ENCODE measurements at places on chromosomes 11 and 22.

DNA sequence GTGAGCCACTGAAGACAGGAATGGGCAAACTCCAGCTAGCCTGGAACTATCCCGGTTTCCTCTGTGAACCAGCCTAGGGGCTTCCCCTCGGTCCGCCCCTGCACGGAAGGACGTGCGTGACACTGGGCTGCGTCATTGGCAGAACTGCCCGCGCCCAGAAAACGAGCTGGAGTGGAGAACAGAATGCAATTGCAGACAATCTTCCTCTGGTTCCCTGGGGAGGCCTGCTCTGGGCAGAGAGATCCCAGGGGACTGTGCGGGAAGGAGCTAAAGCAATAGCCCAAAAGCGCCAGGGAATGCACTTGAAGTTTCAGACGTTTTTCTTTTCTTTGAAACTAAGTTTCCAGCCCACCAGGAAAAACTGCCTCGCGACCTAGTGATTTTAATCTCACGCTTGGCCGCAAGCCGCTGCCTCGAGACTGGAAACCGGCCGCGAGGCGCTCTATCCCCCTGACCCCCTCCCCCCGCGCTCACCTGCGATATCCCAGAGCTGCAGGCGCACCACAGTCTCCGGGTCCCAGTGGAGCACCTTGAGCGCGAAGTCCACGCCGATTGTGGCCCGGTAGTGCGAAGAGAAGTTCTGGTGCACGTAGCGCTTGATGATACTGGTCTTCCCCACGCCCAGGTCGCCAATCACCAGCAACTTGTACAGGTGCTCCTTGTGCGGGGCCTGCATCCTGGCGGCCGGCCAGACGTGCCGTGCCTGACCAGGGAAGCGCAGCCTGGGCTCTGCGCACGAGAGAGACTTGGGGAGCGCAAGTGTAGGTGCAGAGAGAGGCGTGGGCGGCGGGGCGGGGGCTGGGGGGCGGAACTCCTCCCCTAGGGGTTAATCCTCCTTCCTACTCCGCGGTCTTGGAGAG, at the start of gene RAB38:
TSS of gene RAB38 (minus strand) at position 735 of the 860 bp plus-strand sequence. CDS start at position 676, 59 bp downstream.
- peak; percentile 67 for DNase-seq

GRCh38 chr11:103528046-103528445, 418.8 kb downstream of the DYNC2H1 start:
- DNase-seq = no peak

DNA sequence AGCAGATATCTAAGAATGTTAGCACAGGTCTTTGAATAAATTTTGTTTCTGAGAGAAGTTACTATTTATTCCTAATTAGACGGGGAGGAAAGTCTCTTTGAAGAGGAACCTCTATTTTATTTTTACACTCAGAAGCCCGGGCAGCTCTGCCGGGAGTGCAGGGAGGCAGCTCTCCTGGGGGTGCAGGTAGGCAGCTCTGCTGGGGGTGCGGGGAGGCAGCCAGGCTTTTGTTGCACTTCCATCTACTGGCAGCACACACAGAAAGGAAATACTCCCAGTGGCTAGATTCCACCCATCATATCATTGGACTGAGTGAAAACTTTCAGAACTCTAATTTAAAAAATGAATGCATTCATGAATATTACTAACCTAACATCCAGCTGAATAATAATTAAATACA, 24.6 kb downstream of the OR10A6 start:
- no peak for DNase-seq

GRCh38 chr11:57213342-57214097, 23.5 kb downstream of the APLNR start:
- peak; percentile 17 for DNase-seq

- peak; percentile 89 for DNase-seq
Measured at GRCh38 chr11:9575260-9576240, 2.1 kb downstream of the WEE1 start.

DNA sequence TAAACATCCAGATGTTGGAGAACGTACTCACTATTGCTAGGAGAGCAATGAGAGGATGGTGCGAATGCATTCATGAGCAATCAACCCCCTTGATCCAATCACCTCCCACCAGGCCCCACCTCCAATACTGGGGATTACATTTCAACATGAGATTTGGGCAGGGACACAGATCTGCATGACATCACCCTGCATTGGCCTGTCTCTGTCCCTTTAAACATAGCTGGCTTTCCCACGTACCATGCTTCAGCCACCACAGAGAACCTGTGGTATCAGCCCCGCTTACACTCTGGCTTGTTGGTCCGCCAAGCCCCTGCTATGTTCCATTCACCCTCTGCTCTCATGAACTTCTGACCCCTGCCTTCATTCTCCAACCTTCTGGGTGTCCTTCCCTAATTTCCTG, 157.5 kb upstream of the E2F8 start:
- no peak for DNase-seq

- DNase-seq = no peak
Measured at GRCh38 chr11:27873664-27874063, 173.4 kb upstream of the BDNF start.

DNA sequence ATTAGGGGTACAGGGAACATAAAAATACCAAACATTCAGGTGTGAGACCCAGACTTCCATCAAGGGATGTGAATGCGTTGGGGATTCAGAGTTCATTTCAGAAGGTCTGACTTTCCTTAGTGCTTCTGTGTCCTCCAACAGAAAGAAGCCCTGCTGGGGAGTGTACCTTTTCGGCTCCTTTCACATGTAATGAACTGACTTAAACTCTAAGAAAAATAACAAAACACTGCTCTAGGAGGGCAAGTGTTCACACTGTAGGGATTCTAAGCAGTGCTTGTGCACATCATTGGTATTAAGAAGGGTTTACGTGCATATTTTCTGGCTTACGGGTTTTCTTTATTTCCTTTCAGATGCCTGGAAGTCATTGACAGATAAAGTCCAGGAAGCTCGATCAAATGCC, 15.7 kb upstream of the TTC36 start:
- DNase-seq = no peak

DNA sequence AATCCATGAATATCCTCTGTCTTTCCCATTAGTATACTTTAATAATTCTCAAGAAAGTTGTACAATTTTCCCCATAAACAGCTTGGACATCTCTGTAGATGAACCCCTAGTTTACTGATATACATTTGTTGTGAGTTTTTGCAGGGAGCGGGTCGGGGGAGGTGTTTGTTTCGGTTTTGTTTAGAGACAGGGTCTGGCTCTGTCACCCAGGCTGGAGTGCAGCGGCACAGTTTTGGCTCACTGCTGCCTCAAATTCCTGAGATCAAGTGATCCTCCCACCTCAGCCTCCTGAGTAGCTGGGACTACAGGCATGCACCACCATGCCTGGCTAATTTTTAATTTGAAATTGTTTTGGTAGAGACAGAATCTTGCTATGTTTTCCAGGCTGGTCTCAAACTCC, 57.6 kb downstream of the IGLL5 start:
- DNase-seq = no peak

DNA sequence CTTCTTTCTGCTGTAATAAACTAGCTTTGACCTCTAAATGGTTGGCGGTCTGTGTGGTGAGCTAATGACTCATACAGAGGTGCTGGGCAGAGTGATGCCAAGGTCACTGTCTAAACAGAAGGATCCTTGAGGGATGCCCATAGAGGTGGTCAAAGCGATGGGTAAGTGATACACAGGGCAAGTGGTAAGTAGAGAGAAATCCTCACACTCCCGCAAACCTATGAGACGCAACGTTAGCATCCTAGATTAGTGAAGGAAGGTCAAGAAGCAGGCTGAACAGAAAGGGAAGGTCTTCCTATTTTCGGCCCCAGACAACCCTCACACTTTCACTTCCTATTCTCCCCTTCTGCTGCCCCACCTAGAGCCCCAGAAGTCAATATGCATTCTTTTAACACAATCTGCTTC, 65.6 kb upstream of the SESN3 start:
- DNase-seq = no peak

DNA sequence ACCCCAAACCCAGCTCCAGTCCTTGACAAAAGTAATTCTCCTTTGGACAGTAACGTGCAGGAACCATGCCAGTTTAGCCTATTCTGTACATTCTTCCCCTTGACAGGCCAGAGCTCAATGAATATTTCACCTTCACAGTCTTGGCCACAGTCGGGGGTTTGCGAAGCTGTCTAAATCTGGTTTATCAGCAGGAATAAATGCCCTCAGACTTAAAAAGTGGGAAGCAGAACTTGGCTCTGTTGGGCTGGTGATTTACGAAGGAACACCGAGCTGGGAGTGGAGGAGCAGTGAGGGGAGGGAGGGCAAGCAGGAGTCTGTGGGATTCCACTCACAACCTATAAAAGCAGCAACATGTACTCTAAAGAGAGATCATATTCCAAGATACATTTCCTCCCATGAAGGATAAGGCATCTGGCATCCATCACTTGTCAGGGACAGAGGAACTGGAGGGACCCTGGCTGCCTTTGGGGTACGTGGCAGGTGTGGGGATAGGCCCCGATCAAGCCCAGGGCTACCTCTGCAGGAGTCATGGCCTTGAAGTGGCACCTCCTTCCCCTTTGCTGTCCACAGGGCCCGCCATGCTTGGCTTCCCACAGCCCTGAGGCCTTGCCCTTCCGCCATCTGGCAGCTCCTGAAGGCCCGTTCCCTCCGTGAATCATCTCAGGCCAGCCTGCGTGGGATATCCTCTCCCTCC, 154.3 kb downstream of the ADAMTS15 start:
- DNase-seq = no peak

All from astrocyte of the spinal cord (primary cell).